Stimulated activated memory B cell treated with anti-CD40 and anti-IgM and Interleukin-4, amounts not matched to agents 10 μg/mL and 1 μg/mL and 100 μg/mL, for 72 hours (primary cell): ENCODE measurements at places on chromosomes 16 and 17.

DNA sequence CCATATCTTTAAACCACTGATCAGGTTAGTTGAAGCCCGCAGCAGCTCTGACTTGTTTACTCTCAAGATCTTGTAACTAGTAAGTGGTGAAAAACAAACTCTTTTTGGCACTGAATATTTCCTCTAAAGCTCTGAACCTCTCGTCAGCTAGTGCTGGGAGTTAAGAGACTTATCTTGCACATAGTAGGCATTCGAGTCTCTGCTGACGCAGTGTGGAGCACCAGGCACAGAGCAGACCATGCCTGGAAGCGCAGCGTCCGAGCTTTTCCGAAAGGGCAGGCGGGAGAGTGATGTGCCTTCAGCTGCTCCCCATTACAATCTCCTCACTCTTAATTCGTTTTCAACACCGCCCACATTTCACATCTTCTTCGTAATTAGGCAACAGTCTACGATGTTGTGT, 63.0 kb downstream of the SMG6 start:
- no peak for ATAC-seq

DNA sequence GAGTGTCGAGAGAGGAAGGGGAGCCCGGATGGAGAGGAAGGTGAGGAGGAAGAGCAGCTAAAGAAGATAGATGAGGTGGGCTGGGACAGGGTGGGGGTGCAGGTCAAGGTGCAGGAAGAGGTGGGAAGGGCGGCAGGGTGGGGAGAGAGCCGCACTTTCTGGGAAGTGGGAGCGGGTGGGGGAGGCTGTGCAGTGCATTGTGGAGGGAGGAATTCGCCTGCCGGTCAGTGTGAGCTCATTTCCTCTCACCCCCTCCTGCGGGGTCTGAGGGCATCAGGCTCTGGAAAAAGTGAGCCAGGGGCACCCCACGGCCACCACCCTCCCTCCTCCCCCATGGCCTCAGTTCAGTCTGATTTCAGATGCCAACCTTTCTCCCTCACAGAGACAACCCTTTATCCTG, 2.5 kb upstream of the ARHGAP23 start:
- ATAC-seq: no peak

GRCh38 chr17:67625971-67626370, 91.8 kb upstream of the NOL11 start:
- ATAC-seq: no peak

GRCh38 chr17:65374966-65375365, 186.5 kb downstream of the AXIN2 start:
- no peak for ATAC-seq

DNA sequence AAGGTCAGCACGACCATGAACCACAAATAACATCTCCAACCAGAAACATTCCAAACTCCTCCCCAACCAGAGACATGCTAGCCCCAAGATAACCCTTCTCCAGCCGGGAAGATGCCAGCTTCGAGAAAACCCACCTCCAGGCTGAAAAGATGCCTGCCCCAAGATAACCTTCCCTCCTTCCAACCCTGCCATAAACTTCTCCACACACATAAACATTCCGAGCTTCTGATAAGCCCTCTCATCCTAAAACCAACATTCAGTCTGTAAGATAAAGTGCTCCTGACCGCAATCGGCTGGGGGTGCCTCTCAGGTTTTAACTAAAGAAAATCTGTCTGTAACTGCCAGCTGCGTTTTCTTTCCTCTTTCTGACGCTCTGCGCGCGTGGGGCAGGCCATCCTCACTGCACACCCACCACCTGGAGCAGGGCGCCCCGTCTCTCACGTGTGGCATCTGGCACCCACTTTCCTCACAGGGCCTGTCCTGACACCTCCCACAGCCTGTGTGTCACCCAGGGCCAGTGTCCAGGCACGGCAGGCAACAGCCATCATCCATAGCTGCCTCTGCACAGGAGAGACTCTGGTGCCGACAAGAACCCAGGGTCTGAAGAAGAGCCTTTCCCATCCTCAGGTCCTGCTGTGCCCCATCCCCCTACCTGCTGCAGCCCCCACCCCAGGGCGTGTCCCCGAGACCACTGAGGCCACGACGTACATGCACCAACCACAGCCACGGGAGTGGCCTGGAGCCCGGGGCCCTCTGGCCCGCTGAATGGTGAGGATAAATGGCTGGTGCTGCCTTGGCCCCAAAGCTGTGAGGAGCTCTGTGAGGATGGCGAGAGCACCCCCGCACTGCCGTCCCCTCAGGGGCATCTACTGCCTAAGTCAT, 3.7 kb downstream of the TEPSIN start:
- ATAC-seq: no peak

DNA sequence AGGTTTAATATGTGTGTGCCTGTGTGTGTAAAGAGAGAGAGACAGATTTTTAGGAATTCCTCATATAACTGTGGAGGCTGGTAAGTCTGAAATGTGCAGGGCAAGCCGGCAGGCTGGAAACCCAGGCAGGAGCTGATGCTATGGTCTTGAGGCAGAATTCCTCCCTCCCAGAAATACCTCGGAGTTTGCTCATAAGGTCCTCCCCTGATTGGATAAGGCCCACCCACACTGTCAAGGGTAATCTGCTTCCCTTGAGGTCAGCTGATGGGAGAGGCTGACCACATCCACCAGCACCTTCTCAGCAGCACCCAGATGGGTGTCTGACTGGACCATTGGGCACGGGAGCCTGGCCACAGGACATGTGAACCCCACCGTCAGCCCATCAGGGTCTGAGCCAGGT, 42.4 kb downstream of the C16orf95 start:
- no peak for ATAC-seq

DNA sequence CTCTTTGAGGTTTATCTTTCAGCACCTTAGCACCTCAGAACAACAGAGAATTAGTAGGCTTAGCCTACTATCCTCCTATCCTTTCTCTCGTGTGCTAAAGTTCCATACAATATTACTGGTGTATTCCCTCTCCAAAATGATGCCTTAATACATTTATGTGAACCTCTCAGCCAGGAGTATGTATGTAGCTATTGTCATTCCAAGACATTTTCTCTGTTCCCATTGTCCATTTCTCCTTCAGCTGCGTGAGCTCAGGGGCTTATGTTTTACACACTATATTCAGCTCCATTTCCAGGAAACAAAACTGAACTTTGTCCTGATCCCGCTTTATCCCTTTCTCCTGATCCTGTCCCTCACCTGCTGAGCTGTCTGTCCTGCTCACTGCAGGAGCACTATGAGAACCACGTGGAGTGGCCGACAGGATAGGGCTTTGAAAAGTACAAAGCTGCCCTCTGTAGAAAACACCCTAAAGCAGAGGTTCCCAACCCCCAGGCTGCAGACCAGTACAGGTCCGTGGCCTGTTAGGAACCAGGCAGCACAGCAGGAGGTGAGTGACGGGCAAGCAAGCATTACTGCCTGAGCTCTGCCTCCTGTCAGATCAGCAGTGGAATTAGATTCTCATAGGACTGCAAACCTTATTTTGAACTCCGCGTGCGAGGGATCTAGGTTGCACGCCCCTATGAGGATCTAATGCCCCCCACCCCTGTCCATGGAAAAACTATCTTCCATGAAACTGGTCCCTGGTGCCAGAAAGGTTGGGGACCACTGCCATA, 55.7 kb downstream of the CENPV start:
- no peak for ATAC-seq
